ENCODE measurements at places on chromosomes 13 and 19.

GRCh38 chr13:77184455-77184854, 142.4 kb downstream of the MYCBP2 start:
- DNase-seq = no peak

GRCh38 chr19:53912653-53913052, 3.6 kb downstream of the CACNG7 start:
- no peak for DNase-seq

GRCh38 chr19:15439821-15440641, 9.7 kb downstream of the WIZ start:
- DNase-seq = no peak

DNA sequence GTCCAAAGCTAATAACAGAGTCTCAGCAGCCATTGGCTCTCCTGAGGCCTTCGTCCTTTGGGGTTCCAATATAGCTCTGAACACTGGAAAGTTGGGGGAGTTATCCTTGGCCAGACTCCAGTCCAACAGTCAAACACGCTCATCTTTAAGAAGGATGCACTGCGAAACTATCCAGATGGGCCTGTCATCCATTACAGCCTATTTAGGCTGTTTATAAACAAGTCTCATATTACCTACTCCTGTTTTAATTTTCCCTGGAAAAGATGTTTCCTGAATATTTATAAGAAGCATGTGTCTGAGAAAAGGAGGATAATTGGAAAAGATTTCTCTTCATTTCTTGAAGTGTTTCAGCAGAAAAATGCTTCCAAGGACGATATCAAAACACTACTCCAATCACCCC, 170.7 kb downstream of the DCT start:
- peak; percentile 19 for DNase-seq

DNA sequence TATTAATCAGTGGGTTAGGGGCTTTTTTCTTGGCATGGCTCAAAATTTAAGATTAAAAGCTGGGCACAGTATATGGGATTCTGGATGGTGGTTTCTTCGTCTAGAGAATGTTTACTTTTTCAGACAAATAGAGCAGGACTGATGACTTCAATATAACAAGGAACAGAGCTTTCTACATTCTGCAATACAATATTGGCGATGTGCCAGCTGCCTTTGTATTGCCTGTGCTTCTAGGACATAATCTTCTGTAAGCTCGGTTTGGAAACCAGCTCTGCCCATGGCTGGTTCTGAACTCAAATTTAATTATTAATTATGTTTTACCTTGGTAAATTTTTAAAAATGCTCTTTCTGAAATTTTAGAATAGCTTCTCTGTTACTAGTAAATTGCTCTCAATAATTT, 139.1 kb upstream of the TRPC4 start:
- no peak for DNase-seq

DNA sequence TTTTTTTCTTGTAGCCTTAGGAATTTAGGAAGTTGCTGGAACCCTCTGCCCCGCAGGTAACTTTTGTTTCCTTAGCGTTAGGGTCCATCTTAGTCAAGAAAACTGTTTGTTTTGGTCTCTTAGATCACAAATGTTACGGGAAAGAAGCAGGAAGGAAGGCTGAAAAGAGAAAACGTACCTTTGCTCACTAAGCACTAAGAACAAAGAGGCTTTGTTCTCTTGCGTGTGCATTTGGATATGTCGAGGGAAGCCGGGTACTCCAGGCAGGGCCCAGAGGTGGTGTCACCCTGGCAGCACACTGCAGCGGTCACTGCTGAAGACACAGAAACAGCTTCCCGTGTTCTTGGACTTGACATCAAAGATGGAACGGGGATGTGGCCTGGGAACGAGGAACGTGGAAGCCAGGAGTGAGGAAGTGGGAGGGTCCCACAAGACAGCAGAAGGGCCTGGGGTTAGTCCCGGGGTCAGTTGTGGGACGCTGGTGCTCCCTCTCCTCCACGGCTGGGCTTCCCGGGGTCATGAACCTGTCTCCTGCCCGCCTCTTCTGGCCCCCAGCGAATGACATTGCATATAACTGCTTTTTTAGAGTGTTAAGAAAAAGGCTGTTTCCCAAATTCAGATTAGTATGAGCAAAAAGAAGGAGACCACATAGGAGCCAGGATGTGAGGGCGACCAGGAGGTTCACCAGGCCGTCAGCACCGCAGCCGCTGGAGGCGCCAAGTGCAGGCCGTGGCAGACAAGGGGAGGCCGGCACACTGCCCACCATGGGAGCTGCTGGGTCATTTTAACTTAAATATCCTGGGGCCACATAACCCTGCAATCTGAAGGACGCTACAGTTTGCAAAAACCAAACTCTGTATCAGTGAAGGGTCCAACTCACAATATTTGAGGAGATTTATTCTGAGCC, 31.6 kb downstream of the ATP11A start:
- DNase-seq = no peak

DNA sequence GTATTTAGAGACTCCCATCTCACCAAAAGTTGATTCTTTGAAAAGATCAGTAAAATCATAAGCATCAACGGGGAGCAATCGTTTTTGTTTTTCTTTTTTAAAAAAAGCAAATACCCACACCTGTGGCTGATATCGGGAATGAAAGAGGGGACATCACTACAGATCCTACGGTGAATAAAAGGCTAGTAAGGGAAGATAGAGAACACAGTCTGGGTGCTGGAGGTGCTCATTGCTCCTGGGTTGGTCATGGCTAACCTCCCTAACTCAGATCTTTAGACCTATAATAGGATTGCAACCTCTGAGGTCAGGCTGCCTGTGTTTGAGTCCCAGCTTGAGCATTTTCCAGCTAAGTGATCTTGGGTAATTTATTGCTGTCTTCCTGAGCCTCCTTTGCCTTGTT, 1.1 kb downstream of the EHD2 start:
- DNase-seq = peak; percentile 34

GRCh38 chr19:43562698-43563241, 12.6 kb downstream of the XRCC1 start:
- DNase-seq = peak; percentile 78

DNA sequence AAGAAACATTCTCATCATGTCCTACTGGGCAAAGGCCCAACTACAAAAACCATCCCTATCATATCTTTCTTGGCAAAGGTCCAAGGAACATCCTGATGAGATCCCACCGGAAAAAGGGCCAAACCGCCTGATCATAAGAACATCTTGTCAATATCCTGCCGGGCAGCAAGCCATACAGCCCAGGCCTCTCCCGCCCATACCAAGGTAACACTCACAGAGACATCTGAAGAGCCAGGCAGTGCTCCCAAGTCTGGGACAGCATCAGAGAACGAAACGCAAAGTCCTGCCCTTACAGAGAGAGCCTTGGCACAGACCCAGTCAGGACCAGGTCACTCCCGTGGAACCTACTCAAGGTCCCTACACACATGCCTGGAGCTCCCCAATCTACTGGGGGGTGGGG, 18.5 kb upstream of the ZNF331 start:
- no peak for DNase-seq

- DNase-seq = no peak
Measured at GRCh38 chr19:18234194-18234593, 8.0 kb upstream of the PDE4C start.

- peak; percentile 77 for DNase-seq
Measured at GRCh38 chr19:4759388-4760284, 31.9 kb upstream of the FEM1A start.

DNA sequence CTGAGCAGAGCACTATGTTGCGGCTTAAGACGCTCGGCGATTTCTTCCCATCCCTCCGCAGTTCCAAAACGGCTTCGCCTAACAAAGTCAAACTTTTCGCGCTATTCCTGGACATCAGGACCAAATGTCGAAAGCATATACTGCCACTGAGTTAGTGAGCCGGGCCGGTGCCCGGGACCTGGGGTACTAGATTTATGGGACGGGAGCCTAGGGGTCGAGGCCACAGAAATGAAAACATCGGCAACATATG, 699 bp downstream of the RCBTB2 start:
- DNase-seq = peak; percentile 56

GRCh38 chr13:62093984-62094780, 678.5 kb upstream of the PCDH20 start:
- no peak for DNase-seq

DNA sequence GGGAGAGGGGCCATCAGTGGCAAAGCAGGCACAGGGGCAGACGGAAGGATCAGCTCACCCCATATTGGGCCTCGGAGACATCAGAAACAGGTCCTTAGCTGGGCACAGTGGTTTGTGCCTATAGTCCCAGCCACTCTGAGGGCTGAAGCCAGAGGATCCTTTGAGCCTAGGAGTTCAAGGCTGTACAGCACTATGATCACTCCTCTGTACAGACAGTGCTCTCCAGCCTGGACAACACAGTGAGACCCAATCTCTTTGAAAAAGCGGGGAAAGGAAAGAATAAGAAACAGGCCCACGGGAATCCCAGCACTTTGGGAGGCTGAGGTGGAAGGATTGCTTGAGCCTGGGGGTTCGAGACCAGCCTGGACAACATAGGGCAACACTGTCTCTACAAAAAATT, 6.0 kb downstream of the SERTAD1 start:
- no peak for DNase-seq

- DNase-seq = peak; percentile 67
Measured at GRCh38 chr19:48997972-48998371, 4.3 kb downstream of the RUVBL2 start.

- DNase-seq = no peak
Measured at GRCh38 chr13:86839221-86839620, 832.0 kb upstream of the SLITRK5 start.

GRCh38 chr19:17720440-17720839, 1.2 kb downstream of the MAP1S start:
- DNase-seq = no peak

DNA sequence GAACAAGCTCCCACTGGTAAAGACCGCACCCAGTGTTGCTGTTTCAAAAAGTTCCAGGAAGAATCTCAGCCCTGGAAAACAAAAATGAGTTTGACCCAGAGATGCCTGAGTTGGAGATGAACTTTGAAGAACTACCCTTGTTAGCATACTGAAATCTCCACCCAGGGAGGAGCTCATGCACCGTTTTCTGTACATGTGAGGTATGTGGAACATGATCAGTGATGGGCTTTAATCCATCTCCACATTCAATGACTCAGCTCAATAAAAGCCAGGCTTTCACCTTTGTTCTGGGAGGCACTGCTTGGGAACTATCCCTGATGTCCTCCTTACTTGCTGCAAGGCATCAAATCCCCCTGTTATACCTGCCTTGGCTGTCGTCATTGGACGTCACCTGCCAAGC, 279.9 kb downstream of the UQCRFS1 start:
- no peak for DNase-seq

DNA sequence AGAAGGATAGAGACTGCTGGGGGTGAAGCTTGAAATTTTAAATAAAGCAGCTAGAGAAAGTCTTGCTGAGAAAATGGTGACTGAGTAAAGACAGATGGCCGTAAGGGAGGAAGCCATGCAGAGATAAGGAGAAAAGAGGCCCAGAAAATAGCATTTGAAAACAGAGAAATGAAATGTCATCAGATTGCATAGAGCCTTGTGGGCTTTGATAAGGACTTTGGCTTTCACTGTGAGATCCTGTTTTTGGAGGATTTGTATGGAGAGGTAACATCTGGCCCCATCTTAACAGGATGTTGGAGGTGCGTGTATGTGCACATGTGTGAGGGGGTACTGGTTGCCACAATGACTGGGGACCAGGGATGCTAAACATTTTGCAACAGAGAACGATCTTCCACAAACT, 19.5 kb upstream of the ATP8A2 start:
- no peak for DNase-seq

GRCh38 chr13:104014803-104015645, 948.8 kb upstream of the SLC10A2 start:
- DNase-seq = peak; percentile 18

DNA sequence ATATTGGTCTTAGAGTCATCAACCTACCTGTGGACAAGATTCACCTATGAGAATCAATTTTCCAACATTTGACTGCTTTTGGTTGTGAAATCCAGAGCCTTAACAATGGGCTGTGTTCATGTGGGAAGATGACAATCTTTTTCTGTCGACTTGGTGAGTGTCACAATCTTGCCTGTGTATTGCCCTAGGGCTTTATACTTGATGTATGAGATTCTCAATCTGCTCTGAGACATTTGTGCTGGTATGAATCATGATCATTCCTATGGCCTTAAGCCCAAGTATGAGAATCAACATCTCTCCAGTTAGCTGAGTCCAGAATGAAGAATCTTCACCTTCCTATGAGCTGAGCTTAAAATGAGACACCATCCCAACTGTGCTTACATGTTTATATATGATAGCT, 68.7 kb downstream of the ZNF726 start:
- no peak for DNase-seq

GRCh38 chr13:53112522-53112921, 83.9 kb downstream of the OLFM4 start:
- DNase-seq = no peak

GRCh38 chr13:70896136-70896535, 787.9 kb upstream of the KLHL1 start:
- no peak for DNase-seq

DNA sequence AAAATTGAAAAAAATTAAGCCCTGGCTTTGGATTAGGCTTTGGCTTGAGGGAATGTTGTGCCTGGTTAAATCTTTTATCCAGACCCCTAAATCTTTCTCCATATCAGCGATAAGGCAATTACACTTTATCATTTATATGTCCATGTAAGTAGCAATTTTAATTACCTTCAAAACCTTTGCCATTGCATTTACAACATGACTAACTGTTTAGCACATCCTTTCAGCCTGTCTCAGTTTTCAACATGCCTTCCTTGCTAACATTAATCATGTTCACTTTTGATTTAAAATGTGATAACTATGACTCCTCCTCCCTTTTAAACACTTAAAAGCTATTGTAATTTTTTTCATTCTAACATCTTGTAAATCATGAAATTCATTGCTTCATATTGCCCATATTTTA, 583.7 kb downstream of the SLITRK1 start:
- peak; percentile 14 for DNase-seq

DNA sequence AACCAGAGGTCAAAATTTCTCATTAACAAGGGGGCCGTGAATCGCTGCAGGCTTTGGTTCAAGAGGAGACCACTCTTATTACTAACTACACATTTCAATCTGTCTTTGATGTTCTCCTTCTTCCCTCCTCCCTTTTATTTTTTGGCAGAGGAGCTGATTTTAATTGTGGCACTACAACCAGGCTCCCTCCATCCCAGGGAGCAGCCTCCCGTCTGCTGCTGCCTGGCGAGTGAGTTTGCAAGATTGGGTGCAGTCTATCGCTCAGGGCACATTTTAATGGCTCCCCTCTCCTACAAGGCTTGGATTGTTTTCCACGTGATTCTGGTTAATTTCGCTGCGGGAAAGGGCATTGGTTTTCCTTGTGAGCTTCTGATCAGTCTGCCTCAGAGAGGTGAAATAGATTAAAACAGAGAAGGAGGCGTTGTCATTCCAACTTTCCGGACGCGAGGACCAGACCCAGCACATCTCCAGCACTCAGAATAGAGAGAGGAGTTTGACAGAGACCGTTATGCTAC, 81.4 kb downstream of the KCTD15 start:
- no peak for DNase-seq
